Gastroesophageal sphincter (tissue), 4 donors: ENCODE measurements at places on chromosomes 7 and 10. TPM values are rescaled to one million over a fixed set of nuclear protein-coding genes. Genes with fewer than 3 reads are reported as not detected.

GRCh38 chr10:113064039-113064438 is 114.0 kb downstream of the TCF7L2 start:
- ATAC-seq, result no peak

GRCh38 chr10:90919683-90920574 is 958 bp downstream of the ANKRD1 start:
- no peak for ATAC-seq

DNA sequence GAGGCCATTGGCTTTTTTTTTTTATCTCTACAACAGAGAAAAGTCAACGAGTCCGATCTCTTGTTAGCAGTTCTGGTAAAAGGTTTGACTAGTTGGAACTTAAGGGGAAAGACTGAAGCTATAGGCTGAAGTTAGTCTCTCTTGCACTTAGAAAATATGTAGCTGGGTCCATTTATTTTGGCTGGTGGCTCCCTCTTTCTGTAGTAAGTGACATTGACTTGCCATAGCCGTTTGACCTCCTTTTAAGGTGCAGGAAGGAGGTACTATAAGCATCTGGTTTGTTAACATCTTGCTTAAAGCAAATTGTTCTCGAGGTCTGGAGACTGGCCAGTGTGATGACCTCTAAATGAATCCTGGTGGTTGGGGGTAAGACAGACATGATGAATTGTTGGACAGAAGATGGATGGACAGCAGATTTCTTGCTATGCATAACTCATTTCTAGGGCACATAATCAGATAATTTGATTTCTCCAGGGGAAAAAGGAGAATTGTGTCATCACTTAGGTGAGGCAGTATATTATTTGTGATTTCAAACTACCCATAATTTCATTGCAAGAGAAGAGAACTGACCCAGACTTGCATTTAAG is 356.3 kb upstream of the GALNT17 start:
- no peak for ATAC-seq

DNA sequence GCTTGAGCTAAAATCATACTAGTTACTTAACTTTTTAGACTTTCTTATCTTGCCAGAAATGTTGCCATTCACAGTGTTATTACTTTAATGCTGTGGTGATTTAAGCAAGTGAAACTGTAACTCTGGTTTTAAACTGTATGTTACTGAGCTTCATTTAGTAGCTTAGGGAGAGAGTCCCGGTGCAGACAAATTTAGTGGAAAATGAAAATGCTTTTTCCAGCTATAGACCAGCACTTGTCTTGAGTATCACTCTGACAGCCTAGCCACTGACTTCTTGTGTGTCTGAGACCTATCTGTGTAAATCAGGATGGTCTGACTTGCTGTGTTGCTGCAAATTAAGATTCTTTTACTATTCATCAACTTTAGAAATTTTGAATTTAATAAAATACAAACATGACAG is 200.8 kb downstream of the CACNB2 start:
- ATAC-seq, result no peak

DNA sequence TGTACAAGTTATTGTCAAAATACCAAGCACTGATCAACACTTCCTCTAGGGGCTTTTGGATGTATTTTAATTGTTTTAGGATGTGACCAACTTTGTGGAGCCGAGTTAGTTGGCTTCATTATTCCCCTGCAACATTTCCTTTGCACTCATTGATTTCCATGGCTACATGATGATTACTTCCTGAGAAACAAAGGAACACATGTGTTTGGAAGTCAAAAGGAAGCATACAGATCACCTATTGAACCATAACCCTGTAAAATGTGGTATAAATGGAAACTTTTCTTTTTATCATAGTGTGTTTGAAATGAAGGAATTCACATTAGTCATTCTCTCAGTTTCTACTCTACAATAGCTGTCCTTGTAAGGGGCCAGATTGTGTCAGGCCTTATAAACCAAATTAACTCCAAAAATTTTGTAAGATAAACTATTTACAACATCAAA is 32.2 kb upstream of the EXOC6 start:
- peak; percentile 75 for ATAC-seq

DNA sequence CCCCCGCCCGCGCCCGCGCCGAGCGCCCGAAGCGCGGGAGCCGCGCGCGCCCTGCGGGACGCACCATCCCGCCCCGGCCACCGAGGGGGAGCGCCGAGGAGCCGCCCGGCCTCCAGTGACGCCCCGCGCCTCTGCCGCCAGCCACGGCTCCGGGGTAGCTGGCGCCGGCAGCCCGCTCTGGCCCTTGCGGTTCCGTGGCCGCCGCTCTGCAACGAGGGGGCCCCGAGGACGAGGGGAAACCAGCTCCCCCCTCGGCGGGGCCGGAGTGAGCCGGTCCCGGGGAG is at the start of gene PAXIP1:
TSS of gene PAXIP1 (minus strand) at position 33 of the 284 bp plus-strand sequence. CDS start 195 bp downstream, outside the sequence.
- ATAC-seq, result peak; percentile 79

SNCG gene
- 12.8 TPM for total RNA-seq

- ATAC-seq, result no peak
Measured at GRCh38 chr10:34580643-34581042, 234.5 kb downstream of the PARD3 start.

DNA sequence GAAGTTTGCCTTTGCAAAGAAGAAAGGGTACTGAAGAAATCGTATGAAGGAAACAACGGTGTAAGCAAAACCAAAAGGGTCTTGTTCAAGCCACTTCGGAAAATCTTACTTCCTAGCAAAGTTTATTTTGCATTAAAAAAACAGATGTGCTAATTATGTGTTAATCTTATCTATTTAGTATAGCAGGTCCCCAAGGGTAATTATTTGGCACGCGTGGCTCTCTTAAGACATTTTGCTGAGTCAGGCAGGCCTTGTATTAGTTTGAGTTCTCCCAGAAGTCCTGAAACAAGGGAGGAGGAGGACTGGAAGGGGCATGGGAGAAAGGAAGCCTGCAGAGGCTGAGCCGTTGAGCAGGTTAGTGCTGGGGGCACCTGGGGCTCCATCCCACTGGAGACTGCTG is 44.9 kb downstream of the TMEM178B start:
- no peak for ATAC-seq
